ENCODE measurements at places on chromosomes 6 and 20.

- DNase-seq, result no peak
These were observed 350.8 kb upstream of the RSPO3 start for GRCh38 chr6:126767711-126768110.

DNA sequence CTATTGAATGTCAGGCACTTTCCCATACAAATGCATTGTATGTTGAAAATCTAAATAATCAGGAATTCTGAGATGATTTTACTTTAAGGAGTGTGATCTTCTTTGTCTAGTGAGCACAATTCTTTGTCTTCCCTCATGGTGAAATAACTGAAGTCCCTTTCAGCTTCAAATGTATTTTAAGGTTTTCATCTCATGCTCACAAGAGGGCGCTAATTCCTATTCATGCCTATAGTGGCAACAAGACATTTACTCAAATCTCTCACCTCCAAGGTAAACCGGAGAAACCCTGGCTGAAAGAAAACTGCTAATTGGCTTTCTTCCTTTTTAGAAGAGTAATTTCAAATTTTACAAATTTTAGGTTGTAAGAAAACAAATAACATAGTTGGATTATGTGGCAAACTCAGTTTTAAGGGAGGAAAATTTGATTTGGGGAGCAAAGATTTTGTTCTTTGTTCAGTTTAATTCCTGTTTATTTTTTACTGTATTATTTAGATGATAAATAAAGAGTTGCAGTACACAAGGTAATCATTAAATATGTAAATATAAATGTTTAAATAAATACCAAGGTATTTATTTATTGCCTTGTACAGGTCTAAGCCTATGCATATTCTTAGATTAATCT lies 69.1 kb downstream of the SLC35F1 start:
- DNase-seq, result no peak

DNA sequence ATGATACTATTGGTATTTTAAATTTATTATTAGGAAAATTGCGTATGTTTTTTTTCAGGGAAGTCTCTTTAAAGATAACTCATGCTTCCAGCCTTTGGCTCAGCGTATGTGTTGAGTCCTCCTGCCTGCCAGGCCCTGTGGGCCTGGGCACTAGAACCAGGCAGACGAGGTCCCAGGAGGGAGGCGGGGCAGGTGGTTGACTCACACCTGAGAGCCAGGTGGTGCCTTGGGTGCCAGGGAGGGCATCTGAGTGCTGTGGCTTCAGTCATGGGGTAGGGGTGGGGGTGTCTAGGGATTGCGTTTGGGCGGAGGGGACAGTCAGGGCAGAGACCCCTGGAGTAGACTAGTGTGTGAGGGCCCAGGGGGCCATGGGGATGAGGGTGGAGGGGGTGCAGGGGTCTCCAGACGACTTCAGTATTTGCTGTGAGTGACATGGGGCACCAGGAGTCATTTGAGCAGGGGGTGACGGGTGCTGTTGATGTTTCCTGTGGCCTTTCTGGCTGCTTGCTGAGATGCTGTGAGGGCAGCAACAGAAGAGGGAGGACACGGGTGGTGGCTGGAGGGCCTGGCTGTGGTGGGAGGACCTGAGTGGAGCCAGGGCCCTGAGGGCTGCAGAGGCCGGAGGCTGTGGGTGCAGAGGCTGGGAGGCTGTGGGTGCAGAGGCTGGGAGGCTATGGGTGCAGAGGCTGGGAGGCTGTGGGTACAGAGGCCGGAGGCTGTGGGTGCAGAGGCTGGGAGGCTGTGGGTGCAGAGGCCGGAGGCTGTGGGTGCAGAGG lies 14.8 kb upstream of the ADRM1 start:
- DNase-seq, result no peak

GRCh38 chr20:23198815-23199214 lies 112.7 kb upstream of the CD93 start:
- DNase-seq, result no peak

Data from bone marrow (tissue), 2 donors.